ENCODE measurements at places on chromosomes 4 and X.

- DNase-seq: no peak
These were observed 90.3 kb downstream of the CYSLTR1 start for GRCh38 chrX:78237127-78237526.

DNA sequence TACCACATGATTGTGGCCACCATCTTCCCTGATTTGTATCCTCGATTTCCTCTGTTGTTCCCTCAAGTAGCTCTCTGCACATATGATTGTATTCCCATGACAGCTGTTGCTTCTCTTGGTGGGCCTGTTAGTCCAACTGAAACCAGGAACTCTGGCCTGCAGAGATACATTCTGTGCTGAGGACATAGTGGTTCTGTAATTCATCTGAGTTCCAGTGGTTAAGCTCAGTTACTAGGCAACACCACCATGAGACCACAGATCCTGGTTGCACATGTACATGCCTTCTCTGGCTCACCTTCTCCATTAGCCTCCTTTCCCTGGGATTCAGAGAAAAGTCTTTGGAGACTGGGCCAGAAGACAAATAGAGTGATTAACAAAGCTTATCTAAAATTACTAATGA is 172.1 kb upstream of the SLC7A11 start:
- no peak for DNase-seq

GRCh38 chr4:3781997-3782930 is 16.1 kb downstream of the ADRA2C start:
- DNase-seq: no peak

DNA sequence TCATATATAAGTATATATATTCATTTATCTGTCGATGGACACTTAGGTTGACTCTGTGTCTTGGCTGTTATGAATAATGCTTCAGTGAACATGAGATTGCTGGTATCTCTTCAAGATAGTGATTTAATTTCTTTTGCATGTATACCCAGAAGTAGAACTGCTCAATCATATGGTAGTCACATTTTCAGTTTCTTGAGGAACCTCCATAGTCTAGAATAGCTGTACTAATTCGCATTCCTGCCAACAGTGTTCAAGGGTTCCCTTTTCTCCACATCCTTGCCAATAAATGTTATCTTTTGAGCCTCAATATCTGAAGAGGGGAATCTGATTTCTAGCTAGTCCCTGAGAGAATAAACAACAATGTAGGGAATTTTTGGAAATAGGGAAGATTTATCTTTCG is 32.4 kb upstream of the CCNG2 start:
- DNase-seq: no peak

DNA sequence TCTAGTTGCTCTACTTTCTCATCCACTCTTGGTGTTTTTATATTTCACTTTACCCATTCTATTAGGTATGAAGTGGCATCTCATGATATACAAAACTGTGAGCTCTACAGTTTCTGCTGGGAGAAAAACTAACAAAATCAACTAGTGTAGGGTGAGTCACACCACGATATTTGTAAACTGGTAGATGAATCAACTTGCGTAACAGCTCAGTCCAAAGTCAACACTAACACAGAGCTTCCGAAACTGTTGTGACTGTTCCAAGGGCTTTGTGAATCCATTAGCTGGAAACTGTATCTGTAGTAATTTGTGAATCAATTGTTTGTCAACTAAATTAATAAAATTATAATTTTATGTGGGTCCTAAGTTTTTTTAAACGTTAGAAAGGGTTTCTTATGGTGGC is 119.8 kb upstream of the TSPAN5 start:
- DNase-seq: no peak

DNA sequence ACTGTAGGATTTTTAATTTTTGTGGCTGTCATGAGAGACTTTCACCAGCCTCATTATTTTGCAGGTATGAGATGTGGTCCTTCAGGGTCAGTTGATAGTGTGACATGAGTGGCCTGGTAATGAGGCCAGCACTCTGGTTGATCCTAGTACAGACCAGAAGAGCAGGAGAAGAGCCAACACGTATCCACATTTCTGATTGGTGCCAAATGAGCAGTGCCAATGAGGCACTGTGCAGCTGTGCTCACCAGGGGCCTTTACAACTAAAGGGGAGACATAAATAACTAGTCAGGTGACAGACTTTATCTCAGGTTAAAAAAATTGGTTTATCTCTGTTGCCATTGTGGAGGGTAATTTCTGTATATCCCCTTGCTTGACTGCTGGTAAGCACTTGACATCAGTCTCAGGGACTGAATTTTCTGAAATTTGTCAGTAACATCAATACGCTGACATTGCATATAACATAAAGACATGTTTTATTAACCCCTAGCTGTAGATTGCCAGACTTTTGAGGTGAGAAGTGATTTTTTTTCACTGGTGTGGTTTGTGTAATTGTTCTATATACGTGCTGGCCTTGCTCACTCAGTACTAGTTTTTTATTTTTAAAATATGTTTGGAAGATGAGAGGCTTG is 101.2 kb downstream of the AFF1 start:
- no peak for DNase-seq

DNA sequence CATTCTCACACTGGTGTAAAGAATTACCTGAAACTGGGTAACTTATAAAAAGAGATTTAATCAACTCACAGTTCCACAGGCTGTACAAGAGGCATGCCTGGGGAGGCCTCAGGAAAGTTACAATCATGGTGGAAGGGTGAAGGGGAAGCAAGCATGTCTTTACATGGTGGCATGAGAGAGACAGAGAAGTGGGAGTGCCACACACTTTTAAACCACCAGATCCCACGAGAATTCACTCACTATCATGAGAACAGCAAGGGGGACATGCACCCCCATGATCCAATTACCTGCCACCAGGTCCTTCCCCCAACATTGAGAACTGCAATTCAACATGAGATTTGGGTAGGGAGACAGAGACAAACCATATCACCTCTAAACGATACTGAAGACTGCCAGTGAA is 23.0 kb downstream of the EPGN start:
- no peak for DNase-seq

DNA sequence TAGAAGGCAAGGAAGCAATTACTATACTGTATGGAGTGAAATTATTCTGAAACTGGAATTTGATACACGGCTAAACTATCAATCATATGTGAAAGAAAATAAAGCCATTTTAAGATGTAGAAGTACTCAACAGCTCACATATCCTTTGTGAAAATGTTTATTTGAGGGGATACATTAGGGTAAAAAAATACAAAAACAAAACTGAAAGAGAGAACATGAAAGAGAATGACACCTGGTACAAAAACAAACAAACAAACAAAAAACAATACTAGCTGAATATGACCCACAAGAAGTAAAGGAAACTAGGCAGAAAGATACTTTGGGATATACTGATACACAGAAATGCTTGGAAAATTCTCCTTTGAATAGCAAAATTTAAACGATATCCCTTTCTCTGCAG is 20.8 kb upstream of the AREG start:
- no peak for DNase-seq

GRCh38 chrX:42392846-42393245 is 385.1 kb downstream of the PPP1R2C start:
- DNase-seq: no peak

DNA sequence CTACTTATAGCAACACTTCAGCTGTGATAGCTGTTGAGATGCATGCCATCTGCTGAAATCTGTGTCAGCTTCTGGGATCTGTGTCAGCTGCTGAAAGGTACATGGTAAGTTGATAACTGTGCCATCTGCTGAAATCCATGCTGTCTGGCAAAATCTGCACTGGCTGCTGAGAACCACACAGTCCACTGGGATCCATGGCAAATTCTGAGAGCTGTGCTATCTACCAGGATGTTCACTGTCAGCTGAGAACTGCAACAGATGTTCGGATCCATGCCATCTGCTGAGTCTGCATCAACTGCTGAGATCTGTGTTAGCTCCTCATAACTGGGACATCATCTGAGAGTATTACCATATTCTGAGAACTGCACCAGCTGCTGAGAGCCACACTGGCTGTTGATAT is 430.5 kb upstream of the POU3F4 start:
- DNase-seq: no peak

DNA sequence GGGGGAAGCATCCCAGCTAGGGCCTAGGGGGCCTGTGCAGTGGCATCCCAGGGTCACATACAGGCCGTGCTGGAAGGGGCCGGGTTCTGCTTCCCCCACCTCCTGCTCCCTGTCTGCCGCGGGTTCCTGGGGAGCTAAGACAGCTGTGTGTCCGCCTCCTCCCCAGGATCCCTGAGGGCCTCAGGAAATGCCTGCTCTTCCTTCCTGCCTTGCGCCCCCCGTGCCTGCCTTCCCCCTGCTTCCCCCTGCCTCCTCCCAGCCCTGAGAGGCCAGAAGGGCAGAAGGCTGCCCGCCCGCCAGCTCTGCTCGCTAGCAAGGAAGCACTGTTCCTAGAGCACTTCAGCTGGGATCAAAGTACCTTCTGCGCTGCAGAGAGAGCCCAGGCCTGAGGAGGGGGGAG is 2.9 kb upstream of the BGN start:
- no peak for DNase-seq

DNA sequence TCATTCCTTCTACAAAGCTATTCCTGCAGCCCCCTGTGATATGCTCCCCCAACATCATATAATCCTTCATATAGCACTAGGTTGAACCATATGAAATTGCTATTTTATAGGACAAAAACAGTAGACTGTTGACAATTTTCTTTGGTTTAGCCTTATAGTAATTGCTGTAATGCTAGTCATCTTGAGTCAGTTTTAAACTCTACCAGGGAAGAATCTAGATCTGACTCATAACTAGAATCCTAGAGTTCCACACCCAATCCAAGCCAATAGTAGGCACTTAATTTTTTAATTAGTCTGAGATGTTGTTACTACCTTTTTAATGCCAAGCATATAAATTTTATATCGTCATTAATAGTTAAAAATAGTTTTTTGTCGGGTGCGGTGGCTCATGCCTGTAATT is 136.8 kb downstream of the CHRNA9 start:
- no peak for DNase-seq

GRCh38 chr4:36917413-36917812 is 327.1 kb upstream of the NWD2 start:
- DNase-seq: no peak

DNA sequence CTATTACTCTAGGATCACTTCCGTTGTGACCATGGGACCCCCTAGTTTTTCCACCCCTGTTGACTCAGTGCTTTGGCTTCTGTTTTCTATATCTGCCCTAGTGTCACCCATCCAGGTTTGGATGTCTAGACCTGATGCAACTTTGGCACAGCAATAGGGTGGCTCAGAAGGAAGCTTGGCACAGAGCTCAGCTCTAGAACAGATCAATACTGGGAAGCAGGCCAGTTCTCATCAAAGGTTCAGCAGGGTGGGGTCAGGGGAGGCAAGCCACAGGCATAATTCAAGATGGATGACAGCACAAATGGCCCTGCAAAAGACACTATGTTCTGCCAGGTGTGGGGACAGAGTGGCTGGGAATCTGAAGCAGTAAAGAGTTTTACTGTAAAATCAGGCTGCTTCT is 74.2 kb upstream of the EGFL6 start:
- DNase-seq: no peak

- no peak for DNase-seq
These were observed 133.0 kb upstream of the TMLHE start for GRCh38 chrX:155745792-155746191.

GRCh38 chr4:104719539-104720230 is 225.0 kb upstream of the CXXC4 start:
- DNase-seq: no peak

DNA sequence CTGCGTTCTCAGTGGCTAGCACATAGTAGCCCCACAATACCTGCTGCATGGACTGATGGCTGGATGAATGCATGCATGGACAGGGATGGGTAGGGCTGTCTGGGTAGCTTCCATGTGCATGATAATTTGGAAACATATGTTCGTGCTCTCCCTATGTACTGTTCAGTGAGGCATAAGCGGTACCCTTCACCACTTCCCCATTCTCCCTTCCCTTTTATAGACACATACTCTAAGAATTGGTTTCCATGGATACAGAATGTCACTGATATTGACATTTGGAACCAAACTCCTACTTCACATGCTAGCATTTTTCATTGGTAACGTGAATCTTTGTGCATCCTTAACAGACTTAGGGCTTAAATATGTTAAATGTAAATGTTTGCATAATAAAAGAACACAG is 20.4 kb downstream of the USP46 start:
- DNase-seq: no peak

- no peak for DNase-seq
These were observed 48.1 kb downstream of the DCLK2 start for GRCh38 chr4:150126201-150126863.

DNA sequence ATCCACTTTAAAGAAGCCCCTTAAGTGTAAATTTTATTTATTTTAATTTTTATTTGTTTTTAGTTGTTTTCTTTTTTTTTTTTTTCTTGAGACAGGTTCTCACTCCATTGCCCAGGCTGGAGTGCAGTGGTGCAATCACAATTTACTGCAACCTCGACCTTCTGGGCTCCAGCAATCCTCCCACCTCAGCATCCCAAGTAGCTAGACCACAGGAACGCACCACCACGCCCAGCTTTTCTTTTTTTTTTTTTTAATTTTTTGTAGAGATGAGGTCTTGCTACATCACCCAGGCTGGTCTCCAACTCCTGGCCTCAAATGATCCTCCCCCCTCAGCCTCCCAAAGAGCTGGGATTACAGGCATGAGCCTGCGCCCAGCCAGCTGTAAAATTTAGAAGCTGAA is 6.0 kb downstream of the SAT1 start:
- no peak for DNase-seq

- DNase-seq: no peak
These were observed 20.0 kb upstream of the AADAT start for GRCh38 chr4:170109586-170110284.

GRCh38 chr4:6591781-6592180 is 16.8 kb downstream of the MAN2B2 start:
- DNase-seq: no peak

GRCh38 chr4:7423801-7424552 is 10.8 kb downstream of the PSAPL1 start:
- no peak for DNase-seq

DNA sequence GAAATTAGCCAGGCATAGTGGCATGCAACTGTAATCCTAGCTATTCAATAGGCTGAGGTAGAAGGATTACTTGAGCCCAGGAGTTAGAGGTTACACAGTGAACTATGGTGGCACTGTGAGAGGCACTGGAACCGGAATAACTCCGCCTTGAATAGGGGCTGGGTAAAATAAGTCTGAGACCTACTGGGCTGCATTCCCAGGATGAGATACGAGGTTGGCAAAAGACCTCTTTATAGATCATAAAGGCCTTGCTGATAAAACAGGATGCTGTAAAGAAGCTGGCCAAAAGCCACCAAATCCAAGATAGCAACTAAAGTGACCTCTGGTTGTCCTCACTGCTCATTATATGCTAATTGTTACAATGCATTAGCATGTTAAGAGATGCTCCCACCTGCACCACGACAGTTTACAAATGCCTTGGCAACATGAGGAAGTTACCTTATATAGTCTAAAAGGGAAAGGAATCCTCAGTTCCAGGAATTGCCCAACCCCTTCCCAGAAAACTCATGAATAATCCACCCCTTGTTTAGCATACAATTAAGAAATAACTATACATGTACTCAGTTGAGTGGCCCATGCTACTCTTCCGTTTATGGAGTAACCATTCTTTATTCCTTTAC is 88.6 kb downstream of the CENPC start:
- DNase-seq: no peak

GRCh38 chr4:146183209-146183608 is 7.7 kb downstream of the LSM6 start:
- DNase-seq: no peak
